ENCODE measurements at places on chromosomes 13 and 19.
A peak's percentile ranks its signal among the peaks of the same experiment; 100 is the strongest.

GRCh38 chr13:67833564-67833963 is 603.4 kb upstream of the PCDH9 start:
- no peak for DNase-seq

DNA sequence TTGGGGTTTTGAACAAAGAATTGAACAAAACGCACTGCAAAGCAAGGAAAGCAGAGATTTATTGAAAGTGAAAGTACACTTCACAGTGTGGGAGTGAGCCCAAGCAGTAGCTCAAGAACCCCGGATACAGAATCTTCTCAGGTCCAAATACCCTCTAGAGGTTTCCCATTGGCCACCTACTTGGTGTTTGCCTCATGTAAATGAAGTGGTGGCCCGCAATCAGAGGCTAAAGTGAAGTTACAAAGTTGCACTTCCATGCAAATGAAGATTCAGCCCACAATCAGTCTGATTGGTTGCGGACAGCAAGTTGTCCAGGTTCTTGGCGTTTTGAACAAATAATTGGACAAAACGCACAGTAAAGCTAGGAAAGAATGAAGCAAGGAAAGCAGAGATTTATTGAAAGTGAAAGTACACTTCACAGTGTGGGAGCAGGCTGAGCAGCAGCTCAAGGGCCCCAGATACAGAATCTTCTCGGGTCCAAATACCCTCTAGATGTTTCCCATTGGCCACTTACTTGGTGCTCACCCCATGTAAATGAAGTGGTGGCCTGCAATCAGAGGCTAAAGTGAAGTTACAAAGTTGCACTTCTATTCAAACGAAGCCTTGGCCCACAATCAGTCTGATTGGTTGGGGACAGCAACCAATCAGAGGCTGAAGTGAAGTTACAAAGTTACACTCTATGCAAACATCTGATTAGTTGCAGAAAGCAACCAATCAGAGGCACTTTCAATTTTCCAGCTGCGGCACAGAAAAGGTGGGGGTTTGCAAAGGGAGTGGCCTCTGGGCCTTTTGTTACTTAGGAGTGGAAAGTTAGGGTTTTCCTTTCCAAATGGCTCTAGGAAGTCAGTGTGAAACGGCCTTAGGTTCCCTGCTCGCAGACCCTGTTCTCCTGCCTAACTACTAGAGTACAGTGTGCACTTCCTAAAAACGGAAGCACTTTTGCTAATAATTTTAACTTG is 4.8 kb upstream of the TM9SF2 start:
- DNase-seq, result no peak

GRCh38 chr19:55096061-55096701 is 20.5 kb downstream of the EPS8L1 start:
- no peak for DNase-seq

GRCh38 chr13:90500569-90500968 is 846.9 kb upstream of the MIR17HG start:
- DNase-seq, result no peak

DNA sequence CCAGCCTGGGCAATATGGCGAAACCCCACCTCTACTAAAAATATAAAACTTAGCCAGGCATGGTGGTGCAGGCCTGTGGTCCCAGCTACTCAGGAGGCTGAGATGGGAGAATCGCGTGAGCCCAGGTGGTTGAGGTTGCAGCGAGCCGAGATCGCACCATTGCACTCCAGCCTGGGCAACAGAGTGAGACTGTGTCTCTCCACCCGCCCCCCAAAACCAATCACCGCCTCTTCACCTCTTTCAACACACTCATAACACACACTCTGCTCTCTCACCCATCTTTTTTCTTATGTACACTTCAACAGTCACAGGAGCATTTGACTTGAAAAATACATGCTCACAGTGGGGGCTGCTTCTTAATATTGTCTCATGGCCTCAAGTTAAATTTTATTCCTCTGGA is 76.8 kb downstream of the ESD start:
- no peak for DNase-seq

DNA sequence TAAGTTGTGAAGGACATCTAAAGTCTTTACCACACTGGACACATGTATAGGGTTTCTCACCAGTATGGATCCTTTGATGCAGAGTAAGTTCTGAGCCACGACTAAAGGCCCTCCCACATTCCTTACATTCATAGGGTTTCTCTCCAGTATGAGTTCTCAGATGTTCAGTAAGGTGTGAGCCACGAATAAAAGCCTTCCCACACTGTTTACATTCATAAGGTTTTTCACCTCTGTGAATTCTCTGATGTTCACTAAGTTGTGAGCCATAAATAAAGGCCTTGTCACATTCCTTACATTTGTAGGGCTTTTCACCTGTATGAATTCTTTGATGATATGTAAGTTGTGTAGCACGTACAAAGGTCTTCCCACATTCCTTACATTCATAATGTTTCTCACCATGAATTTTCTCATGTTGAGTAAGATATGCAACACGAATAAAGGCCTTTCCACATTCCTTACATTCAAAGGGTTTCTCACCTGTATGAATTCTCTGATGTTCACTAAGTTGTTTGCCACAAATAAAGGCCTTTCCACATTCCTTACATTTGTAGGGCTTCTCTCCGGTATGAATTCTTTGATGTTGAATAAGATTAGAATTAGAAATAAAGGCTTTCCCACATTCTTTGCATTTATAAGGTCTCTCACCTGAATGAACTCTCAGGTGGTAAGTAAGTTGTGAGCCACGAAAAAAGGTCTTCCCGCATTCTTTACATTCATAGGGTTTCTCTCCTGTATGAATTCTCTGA is 29.8 kb downstream of the ZNF571 start:
- DNase-seq, result no peak

DNA sequence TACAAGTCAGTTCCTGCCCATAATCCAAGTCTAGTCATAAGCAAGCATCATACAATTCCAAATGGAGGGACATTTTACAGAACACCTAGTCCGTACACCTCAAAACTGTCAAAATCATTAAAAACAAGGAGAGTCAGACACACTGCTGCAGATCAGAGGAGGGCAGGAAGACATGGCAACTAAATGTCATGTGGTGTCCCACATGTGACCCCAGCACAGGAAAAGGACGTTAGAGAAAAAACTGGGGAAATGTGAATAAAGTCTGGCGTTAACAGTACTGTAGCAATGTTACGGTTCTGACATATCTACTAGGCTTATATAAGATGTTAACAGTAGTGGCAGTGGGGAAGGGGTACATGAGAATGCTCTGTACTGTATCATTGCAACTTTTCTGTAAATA is 2.3 kb downstream of the ZSCAN5A start:
- no peak for DNase-seq

- DNase-seq, result no peak
Observed at GRCh38 chr13:109749365-109749764, 37.0 kb downstream of the IRS2 start.

DNA sequence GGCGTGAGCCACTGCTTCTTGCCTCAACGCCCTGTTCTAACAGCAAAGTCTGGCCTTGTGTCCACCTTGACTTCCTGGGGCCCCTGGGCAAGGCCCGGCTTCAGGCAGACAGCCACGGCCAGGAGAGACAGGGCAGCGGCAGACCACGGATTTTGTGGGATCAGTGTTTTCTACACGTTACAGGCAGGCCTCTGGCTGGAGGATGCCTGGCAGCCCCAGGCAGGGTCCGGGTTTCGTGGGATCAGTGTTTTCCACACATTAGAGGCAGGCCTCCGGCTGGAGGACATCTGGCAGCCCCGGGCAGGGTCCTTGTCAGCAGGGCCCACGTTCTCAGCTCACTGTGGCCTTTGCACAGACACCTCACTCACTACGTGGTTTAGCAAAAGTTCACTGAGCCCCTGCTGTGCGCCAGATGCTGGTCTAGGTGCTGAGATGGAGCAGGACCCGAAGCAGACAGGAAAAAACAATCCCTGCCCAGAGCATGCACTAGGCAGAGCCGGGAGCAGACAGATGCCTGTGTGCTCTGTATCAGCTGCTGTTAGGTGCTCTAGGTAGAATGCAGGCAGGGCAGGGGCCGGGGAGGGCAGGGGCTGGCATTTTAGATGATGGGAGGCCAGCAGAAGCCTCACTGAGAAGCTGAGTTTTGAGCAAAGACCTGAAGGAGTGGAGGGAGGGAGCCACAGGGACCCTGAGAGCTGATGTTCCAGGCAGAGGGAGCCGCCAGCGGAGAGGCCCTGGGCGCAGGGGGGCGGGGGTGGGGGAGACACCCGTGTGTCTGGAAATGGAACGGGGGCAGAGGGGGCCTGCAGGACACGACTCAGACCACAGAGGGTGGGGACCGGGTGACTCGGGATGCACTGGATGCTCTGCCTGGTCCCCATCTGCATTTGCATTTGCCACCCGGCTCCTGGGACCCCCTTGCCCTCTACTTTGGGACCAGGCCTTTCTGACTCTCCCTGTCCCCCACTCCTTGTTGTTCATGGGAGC is 25.0 kb upstream of the NCCRP1 start:
- DNase-seq, result peak; percentile 35

DNA sequence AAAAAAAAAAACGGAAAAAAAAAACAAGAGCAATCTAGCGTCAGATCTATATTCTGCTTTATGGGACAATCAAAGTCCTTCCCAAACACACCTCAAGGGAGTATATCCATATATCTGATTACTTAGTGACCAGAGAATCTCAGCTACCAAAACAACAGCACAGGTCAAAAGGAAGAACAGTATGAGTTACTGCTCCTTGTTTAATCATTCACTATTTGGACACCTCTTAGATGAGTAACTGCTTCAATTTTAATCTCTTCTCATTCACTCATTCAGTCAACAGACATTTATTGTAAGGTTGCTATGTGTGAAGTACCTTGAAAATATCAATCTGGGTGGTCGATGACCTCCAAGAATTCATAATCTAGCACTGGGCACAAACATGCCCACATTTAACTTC is 193.2 kb downstream of the IRS2 start:
- DNase-seq, result no peak

DNA sequence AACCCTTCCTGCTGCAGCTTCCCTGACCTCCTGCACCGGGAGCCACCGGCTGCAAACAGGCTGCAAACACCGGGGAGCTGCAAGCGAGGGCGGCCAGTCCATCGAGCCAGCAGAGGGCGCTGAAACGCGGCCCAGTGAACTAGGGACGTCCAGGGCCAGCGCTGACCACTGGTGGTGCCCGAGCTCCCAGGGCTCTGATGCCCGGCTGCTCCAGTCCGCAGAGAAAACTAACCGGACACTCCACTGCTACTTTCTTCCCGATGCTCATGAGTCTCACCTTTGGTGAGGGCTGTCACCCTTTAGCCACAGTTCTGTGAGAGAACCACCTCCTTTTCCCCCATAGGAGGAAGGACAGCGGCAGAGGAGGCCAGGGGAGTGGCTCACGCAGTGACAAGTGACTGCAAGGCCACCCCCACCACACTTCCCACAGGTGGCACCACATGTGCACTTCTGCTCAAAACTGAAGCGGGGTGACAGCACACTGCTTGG is 82.8 kb upstream of the MTIF3 start:
- DNase-seq, result peak; percentile 69

- no peak for DNase-seq
Observed at GRCh38 chr19:15641901-15642491, 1.3 kb downstream of the CYP4F3 start.

- DNase-seq, result peak; percentile 70
Observed at GRCh38 chr19:934865-935479, 9.1 kb downstream of the ARID3A start.

DNA sequence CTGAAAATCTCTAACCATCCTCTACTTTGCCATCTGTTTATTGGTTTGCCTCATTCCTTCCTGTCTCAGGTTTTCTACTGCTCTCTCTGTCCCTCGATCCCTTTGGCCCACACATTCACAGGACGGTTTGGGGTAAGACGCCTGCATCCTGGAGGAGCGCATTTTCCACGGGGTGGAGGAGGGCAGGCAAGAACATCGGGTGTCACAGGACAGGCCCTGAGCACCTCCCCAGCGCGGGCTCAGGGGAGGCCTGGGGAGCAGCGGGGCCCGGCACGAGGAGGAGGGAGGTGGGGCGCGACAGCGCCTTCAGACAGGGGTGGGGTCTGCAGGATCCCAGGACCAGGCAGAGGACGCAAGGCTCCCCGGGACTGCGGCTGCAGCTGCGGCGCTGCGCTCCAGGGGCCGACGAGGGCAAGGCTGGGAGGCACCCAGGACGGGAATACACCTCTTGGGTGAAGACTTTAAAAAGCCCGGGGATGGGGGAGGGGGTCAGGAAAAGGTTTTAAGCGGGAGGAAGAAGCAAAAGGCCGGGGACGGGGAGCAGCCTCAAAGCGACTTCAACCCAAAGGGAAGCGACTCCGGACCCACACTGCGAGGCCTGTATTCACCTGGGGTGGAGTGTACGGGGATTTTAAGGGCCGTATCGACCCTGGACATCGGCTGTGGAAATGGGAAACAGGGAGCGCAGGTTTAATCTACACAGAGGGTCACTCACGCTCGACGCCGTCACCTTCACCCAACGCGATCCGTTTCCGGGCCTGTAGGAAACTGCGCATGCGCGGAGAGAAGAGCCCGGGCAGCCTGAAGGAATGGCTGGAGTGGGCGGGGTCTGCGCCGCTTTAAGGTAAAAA is at the start of gene ZNF415:
ZNF415 (minus strand) TSS at position 770 of the 851 bp plus-strand sequence. CDS start 10,234 bp downstream, outside the sequence.
- peak; percentile 72 for DNase-seq

GRCh38 chr19:55116232-55116858 is 1.1 kb downstream of the PPP1R12C start:
- DNase-seq, result peak; percentile 45

GRCh38 chr19:34145741-34146202 is 26.5 kb upstream of the LSM14A start:
- DNase-seq, result peak; percentile 50

GRCh38 chr13:31064636-31065035 is 97.1 kb downstream of the HSPH1 start:
- DNase-seq, result no peak

- no peak for DNase-seq
Observed at GRCh38 chr19:41811036-41811435, 14.6 kb downstream of the CEACAM3 start.

GRCh38 chr19:48194041-48194843 is 23.8 kb downstream of the ZSWIM9 start:
- no peak for DNase-seq

- DNase-seq, result no peak
Observed at GRCh38 chr13:75373988-75374387, 108.0 kb downstream of the TBC1D4 start.

DNA sequence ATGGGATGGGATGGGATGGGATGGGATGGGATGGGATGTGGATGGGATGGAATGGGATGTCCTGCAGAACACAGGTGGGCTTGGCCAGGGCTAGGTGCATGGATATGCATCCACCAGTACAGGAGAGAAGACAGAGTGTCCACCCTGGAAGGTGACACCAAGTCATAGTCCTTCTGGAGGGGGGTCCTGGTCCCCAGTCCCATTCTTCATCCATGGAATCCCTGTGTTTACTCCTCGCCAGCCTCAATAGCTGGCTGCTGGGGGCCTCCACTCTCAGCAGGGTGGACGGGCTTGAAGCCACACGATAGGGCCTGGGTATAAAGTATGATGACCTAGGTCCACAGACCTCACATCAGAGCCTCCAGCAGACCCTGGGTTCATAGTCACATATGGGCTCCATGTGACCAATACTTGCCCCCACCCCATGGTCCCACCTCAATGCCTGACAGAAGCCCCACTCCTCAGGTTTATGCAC is 40.1 kb downstream of the RFX2 start:
- DNase-seq, result no peak

- no peak for DNase-seq
Observed at GRCh38 chr13:102170305-102170704, 231.5 kb downstream of the FGF14 start.

GRCh38 chr13:21328836-21329477 is 130.1 kb downstream of the ZDHHC20 start:
- no peak for DNase-seq

- no peak for DNase-seq
Observed at GRCh38 chr13:75797239-75797638, 161.1 kb downstream of the LMO7 start.

GRCh38 chr13:111219950-111220349 is 100.5 kb upstream of the TEX29 start:
- no peak for DNase-seq

- DNase-seq, result peak; percentile 68
Observed at GRCh38 chr13:28719227-28720055, 671 bp upstream of the SLC46A3 start.

- peak; percentile 62 for DNase-seq
Observed at GRCh38 chr13:105050686-105051085, 1484.8 kb downstream of the EFNB2 start.

Measured in astrocyte of the spinal cord (primary cell).